Pons (tissue), 1 donor: ENCODE measurements at places on chromosomes 6 and 20.
A peak's percentile ranks its signal among the peaks of the same experiment; 100 is the strongest.

- no peak for DNase-seq
Observed at GRCh38 chr6:80921861-80922460, 815.5 kb downstream of the BCKDHB start.

DNA sequence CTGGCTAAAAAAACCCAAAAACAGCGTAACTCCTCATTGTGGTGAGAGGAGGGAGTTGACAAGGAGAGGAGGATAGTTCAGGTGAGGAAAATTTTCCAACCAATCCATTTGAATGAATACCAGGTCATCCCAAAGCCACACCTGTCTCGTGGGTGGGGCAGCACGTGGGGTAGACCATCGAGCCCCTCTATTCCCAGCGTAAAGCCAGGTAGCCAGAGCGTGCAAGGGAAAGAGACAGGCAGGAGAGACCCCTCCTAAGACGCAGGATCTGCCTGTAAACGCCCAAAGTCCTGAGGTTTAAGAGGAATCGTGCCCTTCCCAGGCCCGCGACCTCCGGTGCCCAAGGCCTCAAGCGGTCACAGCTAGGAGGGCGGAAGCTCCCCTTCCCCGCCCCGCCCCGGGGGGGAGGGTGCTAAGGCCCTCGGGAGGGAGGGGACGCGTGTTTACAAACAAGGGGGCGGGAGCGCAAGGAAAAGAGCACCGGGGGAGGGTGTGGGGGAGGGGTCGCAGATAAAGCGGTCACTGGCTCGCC is 712 bp downstream of the RXRB start:
- peak; percentile 66 for DNase-seq

GRCh38 chr6:72784071-72784470 is 162.2 kb downstream of the KCNQ5 start:
- no peak for DNase-seq

DNA sequence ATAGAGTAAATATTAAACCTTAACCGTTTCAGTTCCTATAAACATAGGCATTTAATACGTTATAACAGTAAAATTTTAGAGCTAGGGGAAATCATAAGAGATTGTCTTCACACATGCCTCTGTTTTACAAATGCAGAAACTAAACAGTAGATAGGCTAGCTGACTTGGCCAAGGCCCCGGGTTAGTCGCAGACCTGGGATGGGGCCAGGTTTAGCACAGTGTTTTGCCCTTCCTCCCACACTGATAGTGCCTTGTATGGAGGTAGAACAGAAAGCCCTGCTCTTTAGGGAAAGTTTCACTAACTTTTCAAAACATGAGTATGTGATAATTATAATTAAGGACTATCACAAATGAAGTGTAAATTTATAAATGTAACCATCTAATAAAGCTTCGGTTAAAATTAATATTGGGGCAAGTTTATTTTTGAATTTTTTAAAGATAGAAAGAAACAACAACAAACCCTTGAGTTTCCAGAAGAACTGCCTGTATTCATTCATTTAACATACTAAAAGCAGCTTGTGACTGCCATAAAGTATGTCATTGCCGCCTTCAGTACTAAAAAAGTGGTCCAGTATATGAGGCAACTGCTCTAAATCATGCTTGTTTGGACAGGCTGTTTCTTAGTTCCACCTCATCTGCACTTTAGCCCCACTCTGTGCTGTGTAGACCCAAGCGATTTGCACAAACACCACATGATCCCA is 62.5 kb upstream of the LOC128125822 start:
- DNase-seq = no peak

GRCh38 chr6:45794465-45794864 is 221.2 kb downstream of the CLIC5 start:
- no peak for DNase-seq
